ENCODE measurements at places on chromosomes 11 and 22.

DNA sequence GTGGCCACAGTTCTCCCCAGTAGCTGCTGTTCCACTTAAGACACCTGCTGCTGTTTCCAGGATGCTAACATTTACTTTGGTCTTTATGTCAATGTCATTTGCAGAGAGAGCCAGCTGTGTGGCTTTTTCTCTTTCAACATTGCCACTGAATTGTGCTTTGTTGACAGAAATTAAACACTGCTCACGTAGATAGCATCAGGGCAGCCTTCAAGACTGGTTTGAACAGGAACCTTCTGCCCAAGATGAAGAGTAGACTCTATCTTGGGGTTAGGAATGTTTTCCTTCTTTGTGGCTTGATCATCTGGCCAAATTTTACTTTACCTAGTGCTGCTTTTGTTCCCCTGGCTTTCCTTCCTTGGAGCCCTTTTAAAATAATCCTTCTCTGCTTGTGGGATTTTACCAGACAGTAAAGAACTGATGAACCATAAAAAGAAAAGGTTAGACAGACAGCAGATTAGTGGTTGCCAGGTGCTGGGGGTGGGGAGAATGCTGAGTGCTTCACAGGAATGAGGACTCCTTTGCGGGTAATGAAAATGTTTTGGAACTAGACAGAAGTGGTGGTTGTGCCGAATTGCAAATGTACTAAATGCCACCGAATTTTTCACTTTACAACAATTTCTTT is 22.7 kb upstream of the XBP1 start:
- no peak for DNase-seq

- no peak for DNase-seq
Observed at GRCh38 chr11:105164208-105164607, 24.6 kb upstream of the CARD18 start.

DNA sequence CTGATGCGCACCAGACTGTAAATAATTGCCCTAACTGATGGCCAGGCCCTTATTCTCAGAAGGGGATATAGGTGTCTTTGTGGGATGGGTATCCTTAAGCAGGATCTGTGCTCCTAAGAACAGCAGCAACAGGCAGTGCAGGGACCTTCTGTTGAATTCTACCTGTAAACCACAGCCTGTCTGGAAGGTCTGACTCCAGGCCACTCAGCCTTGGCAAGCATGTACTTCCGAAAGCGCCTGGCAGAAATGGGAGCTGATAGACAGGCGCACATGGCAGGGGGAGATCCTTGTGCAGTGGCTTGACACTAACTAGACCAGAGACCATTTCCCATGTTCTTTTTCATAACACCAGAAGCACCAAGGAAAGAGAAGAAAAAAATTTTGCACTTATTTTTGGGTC is 59.0 kb downstream of the C22orf31 start:
- no peak for DNase-seq

- no peak for DNase-seq
Observed at GRCh38 chr11:120197251-120197891, 13.5 kb upstream of the OAF start.

DNA sequence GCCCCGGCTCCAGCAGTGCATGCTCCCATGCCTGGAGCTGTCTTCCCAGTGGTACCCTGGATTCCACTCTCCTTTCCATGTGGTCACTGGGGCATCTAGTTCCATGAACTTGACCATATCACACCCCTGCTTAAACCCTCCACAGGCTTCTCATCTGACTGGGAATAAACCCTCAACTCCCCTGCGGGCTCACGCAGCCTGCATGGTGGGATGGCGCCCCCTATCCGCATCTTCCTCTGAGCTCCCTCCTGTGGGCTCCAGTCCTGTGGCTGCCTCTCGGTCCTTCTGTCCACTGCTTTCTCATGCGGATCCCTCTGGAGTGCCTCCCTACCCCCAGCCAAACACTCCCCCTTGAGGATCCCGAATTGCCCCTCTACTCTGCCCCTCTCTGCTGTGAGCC is 41.4 kb upstream of the TTLL12 start:
- DNase-seq: no peak

DNA sequence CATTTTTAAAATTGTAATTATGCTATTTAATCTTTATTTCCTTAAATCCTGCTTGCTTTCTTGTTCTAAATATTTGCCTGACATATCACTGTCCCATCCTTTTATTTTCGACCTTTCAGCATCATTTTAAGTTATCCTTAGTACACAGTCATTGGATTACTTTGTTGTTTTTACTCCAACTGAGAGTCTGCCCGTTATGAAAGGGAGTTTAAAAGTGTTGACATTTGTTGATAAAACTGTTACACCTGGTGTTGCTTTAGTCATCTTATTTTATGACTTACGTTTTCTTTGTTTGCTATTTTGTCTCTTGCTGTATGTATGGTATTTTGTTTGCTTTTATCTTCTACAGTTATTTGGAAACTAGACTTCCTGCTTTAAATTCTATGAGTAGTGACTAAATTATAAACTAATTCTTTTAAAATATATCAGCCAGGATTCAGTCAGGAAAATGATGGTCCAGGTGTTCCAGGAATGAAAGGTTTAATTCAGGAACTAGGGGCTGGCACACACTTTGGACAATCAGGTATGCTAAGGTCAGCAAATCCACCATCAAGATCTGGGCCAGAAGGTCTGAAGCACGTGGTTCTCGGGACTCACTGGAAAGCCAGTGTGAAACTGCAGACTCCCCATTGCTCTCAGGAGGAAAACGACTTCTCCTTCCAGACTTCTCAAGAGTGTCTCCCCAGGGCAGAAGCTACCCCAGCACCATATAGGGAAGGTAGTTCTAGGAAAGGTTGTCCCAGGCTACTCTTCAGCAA is 86.0 kb downstream of the RASSF10 start:
- no peak for DNase-seq

- DNase-seq: no peak
Observed at GRCh38 chr11:36471577-36471976, 38.5 kb downstream of the TRAF6 start.

DNA sequence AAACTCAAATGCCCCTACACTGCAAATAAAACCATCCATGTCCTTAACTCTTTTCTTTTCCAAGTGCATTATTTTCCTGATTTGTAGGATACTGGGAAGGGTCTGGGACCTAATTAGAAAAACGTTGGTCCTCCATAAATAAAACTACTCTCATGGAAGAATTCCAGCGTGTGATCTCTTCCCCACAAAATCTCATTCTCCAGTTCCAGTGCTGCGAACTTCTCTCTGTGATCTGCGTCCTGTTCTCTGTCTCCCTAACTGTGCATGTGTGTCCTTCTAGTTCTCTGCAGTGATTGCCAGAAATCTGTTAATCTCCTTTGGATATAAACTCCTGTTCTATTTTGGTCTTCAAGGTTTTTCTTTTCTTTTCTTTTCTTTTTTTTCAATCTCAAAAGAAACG is 148.1 kb downstream of the BBOX1 start:
- DNase-seq: no peak

DNA sequence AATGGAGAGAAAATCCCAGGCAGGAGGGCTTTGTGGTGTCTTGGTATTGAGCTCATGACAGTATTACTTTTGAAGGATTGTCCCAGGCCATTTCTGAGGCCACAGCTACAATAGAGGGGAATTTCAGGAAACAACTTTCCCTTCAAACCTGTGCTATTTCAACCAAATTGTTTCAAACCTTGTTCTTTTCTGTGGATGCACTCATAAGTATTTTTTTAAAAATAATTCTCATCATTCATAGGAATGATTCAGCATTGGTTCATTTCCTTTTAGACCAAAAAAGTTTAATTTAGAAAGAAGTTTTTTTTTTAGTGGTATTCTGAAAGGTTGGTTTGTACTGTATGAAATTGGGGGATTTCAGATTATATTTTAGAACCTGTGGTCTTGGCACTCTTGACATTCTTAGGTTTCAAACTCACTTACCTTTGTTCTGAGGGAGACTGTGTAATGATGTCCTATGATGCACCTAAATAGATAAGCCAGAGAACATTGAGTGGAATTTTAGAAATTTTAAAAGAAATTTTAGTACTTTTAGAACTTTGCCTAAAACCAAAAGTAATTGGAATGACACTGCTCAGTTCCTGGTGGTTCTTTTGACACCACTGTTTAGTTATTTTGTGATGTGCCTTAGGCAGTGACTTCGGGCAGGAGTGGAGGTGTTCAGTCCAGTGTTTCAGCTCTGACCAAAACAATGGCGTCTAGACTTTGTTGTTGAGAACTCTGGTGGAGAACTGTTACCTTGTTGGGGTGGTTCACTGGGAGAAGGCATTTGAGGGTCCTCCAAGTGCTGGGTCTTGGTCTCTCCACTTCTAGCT is 12.2 kb downstream of the TEAD1 start:
- DNase-seq: no peak

- DNase-seq: no peak
Observed at GRCh38 chr11:88377646-88378045, 40.1 kb upstream of the CTSC start.

GRCh38 chr11:119373059-119373920 is 8.2 kb downstream of the USP2 start:
- no peak for DNase-seq

- no peak for DNase-seq
Observed at GRCh38 chr22:30868663-30869385, 99.8 kb downstream of the MORC2 start.

GRCh38 chr22:29912605-29913398 is 29.8 kb downstream of the MTMR3 start:
- no peak for DNase-seq

GRCh38 chr22:33354928-33355327 is 296.7 kb upstream of the SYN3 start:
- DNase-seq: no peak

DNA sequence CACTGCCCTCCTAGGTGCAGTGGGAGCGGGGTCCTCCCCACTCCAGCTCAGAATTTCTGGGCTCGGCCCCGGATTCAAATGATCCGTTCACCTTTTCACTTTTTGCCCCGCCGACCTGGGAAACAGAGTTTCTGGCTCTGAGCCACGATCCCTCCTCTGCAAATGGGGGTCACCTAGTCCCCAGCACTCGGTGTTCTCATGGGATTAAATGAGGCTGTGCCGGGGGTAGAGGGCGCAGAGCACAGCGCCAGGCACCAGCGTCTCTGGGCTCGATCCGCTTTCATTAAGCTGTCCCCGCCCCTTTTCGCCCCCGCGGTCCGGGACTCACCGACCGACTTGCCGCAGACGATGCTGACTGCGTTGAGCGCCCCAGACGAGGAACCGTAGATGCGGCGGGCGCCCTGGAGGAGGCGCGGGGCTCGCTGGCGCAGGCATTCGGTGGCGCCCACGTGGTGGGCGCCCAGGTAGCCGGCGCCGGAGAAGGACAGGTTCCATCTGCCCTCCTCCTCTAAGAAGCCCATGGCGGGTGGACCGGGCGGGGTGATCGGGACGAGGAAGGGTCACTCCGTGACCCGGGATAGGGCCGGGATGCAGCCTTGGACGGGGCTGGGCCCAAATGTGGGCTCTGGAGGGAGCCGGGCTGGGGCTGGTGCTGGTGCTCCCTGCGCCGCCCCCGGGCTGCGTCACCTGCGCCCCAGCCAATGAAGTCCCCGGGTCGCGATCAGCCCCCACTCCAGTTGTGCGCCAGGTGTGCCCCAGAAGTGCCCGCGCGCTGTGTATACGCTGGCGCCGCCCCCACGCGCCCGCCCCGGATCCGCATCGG is at the start of gene PNPLA5:
TSS of gene PNPLA5 (minus strand) at position 654 of the 823 bp plus-strand sequence. CDS start at position 521, 133 bp downstream.
- DNase-seq: no peak

DNA sequence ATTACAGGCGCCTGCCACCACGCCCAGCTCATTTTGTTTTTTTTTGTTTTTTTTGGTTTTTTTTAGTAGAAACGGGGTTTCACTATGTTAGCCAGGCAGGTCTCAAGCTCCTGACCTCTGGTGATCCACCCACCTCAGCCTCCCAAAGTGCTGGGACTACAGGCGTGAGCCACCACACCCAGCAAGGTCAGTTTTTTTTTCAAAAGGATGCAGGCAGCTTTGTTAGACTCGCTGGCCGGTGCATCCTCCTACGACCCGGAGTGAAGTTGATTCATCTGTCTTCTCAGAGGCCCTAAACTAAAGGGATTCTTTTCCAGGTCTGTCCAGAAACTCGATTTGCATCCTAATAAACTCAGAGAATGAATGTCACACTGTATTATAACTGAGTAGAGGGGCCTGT is 182.3 kb downstream of the DBX1 start:
- no peak for DNase-seq

GRCh38 chr11:111939836-111940604 is 2.9 kb downstream of the DIXDC1 start:
- DNase-seq: no peak

- no peak for DNase-seq
Observed at GRCh38 chr11:103798446-103798845, 238.0 kb upstream of the DDI1 start.

- no peak for DNase-seq
Observed at GRCh38 chr22:44926124-44926475, 83.7 kb downstream of the PHF21B start.

DNA sequence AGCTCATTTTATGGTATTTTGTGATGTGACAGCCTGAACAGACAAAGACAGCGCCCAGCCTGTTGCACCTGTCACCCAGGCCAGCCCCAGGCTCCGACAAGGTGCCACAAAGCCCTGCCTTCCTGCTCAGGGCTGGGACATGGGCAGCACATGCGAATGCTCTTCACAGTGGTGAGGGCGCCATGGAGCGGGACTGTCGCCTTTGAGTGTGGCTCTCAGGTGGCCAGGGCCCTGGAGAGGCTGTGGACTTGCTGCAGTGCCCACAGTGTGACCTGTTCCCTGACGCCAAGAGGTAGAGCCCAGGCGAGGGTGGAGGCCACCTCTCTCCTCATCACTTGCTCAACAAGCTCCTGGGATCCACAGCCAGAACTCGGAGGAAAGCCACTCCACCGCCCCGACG is 346.3 kb downstream of the SHANK2 start:
- DNase-seq: no peak

DNA sequence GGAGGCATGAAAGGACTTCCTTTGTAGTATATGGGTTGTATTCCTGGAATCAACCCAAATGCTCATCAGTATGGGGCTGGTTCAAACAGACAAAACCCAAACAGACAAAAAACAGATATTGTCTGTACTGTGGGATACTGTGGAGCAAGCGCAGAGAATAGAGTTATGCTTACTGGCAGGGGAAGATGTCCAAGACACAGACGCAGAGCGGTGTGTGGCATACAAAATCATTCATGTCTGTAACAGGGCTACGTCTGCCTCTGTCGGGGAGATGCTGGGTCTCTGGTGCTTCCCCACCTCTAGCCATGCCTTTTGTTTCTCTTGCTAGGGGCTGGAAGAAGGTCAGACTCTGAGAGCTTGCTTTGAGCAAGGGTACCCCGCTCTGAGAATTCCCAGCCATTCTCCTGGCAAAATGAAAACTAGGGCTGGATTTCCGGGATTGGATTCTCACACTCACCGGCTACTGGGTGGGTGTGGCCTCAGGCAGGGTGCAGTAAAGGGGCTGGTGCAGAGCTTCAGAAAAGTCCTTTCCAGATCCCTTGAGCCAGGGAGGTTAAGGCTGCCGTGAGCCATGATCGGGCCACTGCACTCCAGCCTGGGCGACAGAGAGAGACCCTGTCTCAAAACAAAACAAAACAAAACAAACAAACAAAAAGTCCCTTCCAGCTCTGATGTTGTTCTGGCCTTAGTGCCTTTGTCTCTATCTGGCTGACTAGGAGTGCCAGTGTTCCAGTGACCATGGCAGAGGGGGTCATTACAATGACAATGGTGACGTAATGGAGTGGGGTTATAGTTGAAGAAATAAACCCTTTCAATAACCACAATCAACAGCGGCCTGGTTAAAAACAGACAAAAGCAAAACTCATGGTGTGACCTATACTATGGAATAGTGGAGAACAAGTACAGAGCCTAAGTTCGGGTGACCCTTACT is 2.9 kb upstream of the ABCC8 start:
- no peak for DNase-seq
